Right hindlimb (tissue), 1 donor: ENCODE measurements at places on chromosomes 16 and 17.
A peak's percentile ranks its signal among the peaks of the same experiment; 100 is the strongest.

DNA sequence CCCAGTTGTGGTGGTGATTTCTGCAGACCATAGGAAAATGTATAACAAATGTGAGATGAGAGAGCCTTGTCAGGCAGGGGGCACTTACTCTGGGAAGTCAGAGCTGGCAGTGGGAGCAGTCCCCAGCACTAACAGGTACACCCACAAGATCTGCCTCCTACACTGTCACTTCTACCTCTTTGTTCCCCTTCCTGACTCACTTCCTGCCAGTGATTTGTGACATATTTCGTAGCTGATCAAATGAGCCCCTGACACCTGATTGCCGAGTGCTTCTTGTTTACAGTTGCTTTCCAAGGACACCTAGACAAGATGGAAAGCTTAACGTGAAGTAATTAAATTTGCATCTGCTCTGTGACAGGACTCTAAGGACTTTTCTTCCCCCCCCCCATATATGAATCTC is 40.5 kb downstream of the FTO start:
- no peak for DNase-seq

DNA sequence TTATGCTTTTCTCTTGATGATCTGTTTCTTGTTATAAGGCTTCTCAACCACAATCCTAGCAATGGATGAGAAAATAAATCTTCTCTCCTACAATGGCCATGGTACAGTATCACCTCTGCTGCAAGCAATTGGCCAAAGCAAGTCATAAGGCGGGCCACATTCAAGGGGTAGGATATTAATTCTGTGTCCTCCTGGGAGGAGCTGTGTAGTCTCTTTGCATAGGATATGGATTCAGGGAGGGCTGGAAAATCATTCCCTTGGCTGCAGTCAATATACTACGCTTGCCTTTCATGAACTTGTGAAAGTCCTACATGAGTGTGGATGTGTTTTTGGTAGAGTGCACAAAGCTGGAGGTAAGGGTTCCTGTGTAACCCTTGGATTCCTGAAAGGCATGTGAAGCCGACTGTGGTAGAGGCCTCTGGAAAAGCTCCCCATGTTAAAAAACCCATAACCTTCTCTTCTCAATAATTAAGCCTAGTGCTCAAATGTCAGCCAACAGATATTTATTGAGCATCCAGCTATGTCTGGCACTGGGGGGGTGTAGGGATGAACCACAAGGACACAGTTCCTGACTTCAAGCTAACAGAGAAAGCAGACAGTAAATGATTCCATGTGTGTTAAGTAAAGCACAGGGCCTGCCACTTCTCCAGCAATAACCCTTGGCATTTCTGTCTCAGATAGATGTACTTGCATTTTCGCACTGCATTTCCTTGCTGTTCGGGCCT is 147.6 kb upstream of the HS3ST3A1 start:
- DNase-seq, result no peak

DNA sequence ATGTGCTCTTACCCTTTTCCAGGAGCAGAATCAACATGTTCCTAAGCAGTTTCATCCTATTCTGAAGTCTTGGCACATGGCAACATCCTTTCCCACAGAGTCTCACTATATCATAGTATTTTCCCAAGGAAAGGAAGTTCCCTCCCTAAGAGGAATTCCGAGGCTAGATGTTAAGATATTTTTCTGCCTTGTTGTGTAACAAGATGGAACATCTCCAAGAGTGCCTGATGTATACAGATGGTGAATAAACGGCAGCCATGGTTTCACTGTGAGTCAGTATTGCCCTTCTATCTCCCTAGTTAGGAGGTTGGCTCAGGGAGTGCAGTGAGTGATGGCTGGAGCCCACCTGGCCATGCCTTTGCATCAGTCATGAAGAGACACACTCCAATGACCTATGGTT is 48.2 kb downstream of the SPACA3 start:
- DNase-seq, result no peak

DNA sequence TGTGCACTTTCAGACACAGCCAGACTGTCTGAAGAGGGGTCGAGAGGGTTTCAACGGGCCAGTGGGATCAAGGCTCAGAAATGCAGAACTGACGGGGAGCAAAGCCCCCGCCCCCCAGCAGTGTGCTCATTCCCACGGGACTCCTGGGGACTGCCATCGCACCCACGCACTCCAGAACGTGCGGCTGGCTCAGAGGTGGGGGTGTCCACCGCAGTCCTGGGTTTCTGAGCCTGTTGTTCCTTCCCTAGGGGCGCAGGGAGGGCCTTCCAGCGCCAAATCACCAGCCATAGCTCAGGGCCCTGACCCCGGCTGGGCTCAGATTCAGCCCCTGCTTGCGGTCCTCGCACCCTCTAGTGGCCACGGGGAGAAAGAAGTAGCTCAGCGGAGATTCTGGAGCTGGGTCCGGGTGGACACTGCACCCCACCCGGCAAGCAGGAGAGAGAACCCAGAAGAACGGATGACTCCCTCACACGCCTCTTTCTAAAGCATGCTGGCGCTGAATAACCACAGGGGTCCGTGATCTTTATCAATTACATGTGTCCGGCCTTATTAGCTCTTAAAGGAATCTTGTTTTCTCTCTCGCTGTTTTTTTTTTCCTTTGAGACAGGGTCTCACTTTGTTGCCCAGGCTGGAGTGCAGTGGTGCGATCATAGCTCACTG is 45.0 kb upstream of the USP7 start:
- DNase-seq, result peak; percentile 68

- no peak for DNase-seq
These were observed 9.8 kb downstream of the SARM1 start for GRCh38 chr17:28381141-28381825.

- no peak for DNase-seq
These were observed 9.1 kb downstream of the CRHR1 start for GRCh38 chr17:45792995-45793755.

DNA sequence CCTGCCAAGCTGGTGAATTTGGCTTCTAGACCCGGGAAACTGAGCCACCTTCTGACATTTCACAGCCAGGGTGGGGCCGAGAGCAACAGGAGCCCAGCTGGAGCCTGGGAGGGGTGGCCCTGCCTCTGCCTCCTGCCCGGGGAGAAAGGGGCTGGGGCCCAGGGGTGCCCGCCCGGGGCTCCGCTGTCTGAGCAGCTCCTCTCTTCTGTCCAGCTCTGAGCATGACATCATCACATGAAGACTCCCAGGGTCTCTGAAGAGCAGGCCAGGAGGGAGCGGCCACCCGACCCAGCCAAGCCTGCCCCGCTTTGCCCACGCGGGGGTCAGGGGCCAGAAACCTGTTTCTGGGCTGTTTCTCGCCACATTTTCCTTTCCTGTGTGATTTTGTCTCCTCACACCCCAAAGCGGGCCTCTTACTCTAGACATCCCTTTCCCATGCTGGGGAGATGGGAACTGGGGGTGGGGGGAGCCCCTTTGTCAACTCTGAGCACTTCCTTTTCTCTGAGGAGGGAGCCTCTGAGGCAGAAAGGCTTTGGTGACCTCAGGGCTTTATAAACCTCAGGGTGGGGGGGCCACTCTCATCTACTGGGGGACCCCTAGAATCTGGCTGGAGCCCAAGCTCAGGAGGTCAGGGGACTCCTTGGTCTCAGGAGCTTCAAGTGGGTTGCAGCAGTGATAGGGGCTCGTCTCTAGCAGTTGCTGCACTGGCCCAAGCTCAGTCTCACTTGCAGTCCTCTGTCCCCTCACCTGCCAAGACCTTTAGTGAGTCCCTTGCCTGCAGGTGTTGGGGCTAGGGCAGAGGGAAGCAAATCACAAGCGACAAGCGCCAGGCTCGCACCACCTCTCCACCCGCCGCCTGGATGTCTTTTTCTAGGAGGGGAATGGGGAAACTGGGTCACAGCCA is 7.6 kb downstream of the UBALD2 start:
- no peak for DNase-seq

DNA sequence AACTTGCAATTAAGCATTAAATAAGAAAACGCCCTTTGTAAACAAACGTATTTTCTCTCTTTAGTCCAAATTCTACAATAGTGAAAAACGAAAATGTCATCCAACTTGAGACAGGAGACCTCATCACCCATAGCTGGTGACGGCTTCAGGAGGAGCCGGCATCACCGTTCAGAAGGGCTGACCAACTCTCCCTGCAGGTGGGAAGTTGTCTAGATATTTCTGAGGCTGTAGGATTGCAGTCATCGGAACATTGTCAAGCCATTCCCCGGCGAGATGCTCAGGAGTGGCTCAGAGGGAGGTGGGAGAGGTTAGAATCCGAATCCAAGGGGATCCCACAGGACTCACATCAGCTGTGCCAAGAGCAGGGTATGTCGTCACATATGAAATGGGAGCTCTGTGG is 76.7 kb downstream of the RBFOX3 start:
- no peak for DNase-seq

- no peak for DNase-seq
These were observed 301.2 kb downstream of the SEC14L1 start for GRCh38 chr17:77441940-77442339.

DNA sequence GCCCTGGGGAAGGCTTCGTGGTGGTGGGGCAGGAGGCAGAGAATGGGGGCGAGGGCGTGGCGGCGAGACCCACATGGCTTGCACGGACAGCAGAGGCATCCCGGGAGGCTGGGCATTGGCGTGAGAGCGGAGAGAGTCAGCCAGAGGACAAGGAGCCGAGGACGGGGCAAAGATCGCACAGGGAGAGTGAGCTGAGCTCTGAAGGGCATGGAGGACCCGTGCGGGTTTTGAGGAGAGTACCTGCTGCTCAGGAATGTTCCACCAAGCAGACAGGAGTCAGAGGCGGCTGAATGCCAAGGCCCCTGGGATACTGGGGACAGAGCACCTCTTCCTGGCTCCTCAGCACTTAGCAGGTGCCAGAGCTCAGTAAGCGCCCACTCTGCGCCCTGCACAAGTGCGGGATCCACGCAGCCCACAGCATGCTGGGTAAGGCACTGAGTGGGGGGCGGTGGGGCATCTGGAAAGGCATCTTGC is 47.8 kb downstream of the ARHGAP27 start:
- no peak for DNase-seq

DNA sequence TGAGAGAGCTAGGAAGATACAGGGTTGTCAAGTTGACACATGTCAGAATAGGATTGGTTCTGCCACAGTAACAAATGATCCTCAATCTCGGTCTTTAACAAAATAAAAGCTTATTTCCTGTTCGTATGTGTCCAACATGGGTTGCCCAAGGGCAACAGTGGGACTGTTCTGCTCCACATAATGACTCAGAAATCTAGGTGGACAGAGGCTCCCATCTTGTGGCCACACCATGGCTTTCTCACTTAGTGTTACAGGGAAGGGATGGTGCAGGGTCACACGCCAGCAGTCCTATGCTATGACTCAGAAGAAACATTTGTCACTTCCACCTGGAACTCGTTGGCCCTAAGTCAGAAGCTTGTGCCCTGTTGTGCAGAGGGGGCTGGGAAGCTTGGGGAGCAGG is 364.9 kb downstream of the SNX29 start:
- DNase-seq, result no peak

- DNase-seq, result no peak
These were observed 7.4 kb downstream of the TMC6 start for GRCh38 chr17:78120971-78121800.

GRCh38 chr17:11935734-11936406 is 61.4 kb downstream of the ZNF18 start:
- DNase-seq, result peak; percentile 71

- DNase-seq, result no peak
These were observed 7.8 kb downstream of the TTYH2 start for GRCh38 chr17:74220946-74221818.

- DNase-seq, result no peak
These were observed 21.9 kb upstream of the MAPK3 start for GRCh38 chr16:30144917-30145316.

DNA sequence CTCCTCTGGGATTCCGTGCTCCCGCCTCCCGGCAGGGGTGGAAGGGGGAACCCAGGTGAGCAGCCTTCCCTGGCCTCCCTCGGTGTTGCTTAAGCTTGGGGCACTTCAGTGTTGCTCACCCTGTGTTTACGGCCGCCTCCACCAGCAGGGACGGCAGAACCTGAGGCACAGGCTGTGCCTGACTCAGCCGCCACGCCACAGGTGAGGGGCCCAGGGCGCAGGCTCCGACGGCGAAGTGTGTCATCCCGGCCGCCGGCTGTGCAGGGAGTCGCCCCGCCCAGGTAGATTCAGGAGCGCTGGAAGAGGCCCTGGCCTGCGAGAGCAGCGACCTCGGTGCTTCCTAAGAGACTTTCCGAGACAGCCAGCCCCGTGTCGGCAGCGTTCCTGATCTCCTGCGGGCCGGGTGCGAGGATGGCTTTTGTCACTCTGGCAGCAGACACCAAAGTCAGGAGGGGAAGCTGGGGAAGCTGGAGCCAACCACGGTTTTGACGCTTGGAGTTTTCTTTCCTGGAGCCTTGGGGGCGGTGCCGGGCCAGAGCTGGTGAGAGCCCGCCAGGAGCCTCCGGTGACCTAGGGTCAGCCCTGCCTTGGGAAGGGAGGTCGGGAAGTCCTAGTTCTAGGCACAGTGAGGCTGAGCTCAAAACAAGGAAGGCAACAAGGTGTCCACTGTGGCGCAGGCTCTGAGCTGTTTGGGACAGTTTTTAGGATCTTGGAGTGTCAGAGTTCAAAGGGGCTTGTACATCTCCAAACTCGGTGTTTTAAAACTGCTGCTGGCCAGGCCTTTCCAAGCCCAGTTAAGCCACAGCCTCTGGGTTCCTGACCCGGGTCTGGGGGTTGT is 2.1 kb downstream of the GSE1 start:
- no peak for DNase-seq

DNA sequence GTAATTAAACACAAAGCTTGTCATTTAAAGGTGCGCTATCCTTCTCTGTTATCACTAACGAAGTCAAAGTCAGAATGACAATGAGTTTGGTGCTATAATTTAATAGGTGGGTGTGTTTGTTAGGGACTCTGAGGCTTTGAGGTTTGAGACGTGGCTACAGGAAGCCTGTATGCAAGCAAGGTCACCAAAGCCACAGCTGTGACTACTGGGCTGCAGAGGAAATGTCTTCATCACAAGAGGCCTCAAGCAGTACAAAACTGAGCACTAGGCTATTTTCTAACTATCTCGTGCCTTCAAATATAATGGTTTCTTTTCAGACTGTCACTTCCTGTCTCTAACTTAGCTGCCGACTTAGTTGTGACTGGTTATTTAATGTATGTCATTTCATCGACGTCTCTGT is 141.2 kb downstream of the AATF start:
- DNase-seq, result no peak

DNA sequence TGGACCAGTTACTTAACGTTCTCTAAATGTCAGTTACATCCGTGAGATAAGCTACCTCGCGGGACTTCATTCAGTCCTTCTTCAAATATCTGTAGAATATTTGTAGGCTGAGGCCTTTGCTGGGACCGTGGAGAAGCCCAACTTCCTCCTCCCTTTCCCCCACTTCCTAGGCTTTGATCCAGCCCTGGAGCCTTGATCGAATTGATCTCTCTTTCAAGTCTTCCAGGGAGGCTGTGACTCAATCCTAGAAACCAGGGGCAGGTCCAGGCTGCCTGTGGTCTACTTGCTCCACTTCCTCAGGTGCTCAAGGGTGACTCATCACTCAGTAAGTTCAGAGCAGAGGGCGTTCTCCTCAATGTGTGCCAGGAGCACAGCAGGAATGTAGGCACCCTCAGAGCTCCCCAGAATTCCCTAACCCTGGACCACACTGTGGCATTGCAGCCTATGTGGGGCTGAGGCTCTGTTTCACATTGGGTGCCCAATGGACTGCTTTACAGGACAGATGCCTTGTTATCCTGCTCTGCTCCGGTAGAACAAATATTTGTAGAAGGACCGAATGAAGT is 11.2 kb upstream of the CEP20 start:
- no peak for DNase-seq

GRCh38 chr16:19753815-19754643 is 36.0 kb downstream of the IQCK start:
- DNase-seq, result no peak
